ENCODE measurements at places on chromosomes 5 and 9.

DNA sequence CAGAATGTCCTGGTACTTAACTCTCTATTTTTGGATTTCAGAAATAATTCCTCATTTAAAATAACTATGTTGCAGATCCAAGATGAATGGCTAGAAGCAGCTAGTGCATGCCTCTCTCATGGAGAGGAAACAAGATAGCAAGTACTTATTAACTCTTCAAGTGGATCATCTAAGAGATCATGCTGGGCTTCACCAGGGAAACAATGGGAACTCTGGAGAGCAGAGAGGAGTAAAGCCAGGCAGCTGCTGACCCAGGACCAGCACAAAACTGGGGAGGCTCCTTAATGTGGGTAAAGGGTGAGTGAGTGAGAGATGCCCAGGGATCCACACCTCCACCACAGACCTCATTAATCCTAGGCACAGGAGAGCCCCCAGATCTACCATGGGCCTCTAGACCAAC lies 897.8 kb upstream of the ACO1 start:
- DNase-seq: no peak

DNA sequence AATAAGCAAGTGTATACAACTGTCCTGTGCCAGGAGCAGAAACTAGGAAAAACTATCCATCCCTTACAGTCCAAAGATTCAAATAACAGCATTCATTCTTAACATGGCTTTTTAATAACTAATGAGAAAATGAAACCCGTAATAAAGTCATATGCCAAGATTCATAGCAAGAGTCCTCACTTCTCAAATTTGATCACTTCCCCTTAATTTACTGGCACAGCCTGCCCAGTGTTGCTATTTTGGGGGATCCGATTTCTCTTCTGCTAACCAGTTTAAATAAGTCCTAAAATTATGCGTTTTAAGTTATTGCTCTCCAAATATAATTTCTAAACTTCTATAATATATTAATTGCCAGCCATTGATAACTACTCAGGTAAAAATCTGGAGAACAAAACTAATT lies 177.0 kb upstream of the PTGER4 start:
- DNase-seq: no peak

- DNase-seq: no peak
Measured at GRCh38 chr5:132812123-132812765, 858 bp upstream of the SOWAHA start.

DNA sequence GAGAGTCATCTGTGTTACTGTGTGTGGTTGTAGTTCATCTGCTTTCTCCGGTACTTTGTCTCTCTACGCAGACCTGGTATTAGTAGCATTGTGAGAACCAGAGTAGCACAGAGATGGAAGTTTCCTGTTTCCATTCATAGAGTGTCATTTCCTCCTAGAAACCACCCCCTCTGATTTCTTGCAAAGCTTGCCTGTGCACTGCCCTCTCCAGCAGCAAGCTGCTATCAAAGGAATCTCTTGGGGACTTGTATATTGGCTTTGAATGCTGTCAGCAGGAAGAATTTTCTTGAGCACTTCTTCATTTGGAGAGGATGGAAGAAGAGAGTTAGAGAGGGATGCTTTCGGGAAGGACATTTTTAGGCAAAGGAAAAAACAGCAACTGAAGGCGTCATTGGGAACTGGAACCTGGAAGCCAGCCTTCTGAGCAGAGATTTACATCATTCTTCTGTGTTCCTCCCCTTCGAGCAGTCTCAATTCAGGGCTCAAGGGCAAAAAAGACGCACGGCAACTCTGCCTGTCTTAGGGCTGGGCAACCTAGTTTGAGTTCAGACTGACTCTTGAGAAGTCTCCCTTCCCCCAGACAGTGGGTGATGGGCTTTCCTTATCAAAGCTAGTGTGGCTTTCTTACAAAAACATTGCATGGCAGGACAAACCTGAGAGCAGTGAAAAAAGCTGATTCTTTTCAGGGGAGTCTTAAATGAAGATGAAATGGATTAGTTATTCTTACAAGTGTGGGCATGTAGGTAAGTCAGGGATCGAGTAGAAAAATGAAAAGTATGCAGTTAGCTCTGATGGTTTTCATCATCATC lies 226.3 kb downstream of the AOPEP start:
- DNase-seq: no peak

DNA sequence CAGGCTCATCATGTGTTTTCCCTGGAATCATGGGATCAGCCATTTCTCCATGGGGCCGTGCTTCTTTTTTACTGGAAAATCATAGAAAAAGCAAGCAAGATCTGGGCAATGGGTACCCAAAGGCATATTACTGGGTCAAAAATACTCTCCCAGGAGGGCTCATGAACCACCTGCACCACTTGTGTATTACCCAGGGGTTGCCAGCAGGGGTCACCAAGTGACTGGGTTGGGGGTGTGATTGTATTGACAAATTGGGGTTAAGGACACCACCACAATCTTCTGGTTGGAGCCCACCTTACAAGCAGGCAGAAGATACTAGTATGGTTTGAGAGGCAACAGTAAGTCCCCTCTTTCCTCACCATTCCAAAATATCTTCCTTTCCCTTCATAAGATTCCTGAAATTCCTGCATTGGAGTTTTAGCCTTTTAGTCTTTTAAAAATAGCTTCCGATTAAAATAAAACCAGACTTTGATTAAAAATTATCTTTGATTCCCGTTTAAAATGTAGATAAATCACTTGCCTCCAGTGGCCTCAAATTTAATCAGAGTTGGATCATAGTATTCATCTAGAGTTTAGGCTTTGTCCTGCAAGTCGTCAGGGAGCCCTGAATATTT lies 603.3 kb downstream of the KIF4B start:
- no peak for DNase-seq

DNA sequence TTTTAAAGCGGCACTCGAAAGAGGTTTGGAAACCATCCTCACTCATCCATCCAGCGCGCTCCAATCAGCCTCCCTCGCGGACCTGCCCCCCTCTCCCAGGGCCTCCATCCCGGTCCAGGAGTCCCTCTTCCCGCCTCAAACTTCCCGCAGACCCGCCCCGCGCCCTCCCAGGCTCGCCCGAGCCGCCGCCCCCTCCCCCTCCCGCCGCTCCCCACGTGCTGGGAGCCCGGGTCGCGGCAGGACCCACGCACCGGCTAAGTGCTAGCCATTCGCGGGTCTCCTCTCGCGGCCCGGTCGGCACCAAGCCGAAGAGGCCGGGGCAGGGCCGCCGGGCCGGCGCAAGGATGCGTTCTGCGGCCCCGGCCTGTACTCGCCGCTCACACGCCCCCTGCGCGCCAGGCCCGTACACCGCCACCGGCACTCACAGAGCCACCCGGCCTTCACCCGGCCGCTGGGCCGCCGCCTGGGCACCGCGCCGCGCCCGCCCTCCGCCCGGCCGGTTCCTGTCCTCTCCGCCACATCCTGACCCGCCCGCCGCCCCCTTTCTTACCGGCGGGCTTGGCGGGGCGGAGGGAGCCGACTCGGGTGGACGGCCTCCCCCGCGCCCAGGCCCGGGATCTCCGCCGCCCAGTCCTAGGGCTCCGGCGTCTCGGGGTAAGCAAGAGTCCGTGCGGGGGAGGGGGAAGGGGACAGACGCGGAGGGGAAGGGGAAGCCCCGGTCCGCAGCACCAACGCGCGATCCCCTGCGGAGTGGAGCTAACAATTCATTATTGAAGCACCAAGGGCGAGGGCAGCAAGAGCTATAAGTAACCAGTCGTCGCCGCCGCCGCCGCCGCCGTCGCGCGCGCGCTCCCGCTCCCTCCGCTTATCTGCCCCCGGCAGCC lies 576 bp downstream of the CHD1 start:
- DNase-seq: no peak

- DNase-seq: no peak
Measured at GRCh38 chr9:133956520-133957076, 35.5 kb downstream of the VAV2 start.

DNA sequence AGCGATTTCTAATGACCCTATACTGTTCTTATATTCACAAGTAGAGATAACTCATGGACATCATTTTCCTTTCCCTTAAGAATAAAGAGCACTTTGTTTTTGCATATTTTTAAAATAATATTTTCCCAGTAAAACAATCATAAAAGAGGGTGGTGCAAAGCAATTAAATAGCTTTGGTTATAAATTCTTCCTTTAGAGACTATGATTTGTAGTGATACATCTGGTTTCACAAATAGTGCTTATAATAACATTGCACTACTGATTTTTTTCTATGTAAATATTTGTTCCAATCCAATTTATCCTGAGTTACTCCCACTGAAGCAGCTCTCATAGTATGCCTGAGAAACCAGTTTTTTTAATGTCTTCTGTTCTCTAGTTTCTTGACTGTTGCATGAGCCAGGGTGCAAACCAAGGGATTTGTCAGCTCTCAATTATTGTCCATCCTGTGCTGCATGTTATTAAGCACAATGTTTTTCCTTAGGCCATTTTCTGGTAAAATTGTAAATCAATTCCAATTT lies 74.7 kb downstream of the LURAP1L start:
- DNase-seq: no peak

Data from fibroblast of skin of left biceps (primary cell).